NCI-H187 treated with DMSO at 0.1 percent for 48 hours (cell line): ENCODE measurements at places on chromosomes 5 and 9.

GRCh38 chr5:59358005-59358861, 535.3 kb downstream of the PDE4D start:
- DNase-seq, result no peak

DNA sequence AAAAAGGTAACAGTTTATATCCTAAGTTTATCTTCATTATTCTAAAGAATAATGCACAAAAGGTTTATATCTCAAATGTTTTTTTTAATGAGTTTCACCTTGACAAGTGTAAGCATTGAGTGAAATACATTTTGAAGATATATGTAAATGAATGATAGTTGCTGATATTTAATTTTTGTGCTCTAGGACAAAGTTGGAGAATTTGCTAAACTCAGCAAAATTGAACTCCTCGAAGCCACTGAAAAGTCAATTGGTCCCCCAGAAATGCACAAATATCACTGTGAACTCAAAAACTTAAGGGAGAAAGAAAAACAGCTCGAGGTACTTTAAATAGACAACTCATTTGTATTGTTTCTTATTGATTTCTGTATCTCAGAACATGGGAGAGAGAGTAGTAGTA, 19.5 kb downstream of the SMC5 start:
- DNase-seq, result no peak

DNA sequence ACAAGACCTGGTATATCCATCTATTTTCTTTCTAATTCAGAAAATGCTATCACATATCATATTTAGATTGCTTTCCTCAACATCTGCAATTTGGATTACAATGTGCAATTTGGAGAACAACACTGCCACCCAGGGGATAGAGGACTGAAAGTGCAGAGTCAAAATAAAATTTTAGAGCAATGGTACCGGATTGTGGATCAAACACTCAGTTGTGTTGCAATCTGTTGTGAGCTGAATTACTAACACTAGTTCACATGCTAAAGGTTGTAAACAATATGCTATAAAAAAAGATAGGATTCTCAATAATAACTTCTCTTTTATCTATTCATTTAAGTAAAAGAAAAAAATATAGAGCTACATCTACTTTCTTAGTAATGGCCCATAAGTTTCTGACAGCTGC, 11.9 kb upstream of the SRFBP1 start:
- DNase-seq, result no peak

GRCh38 chr5:68534131-68534940, 318.8 kb downstream of the PIK3R1 start:
- DNase-seq, result peak; percentile 94

GRCh38 chr9:27538647-27539046, 9.0 kb upstream of the MOB3B start:
- no peak for DNase-seq

DNA sequence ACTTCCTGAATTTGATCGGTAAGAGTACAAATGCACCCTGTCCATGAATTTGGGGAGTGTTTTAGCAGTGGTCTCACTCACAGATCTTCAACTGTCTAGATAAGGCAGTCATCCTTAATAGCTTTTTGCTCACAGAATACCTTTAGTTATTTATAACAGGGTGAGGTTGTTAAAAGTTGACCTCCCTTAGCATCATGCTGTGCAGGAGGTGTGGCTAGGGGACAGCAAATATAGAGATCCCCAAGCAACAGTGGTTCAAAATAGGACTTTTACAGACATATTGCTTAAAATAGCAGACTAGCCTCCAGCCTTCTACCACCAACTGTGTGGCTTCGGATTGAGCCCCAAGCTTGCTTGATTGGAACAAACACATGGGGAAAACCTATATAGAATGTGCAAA, 724.4 kb downstream of the TLE1 start:
- DNase-seq, result no peak

DNA sequence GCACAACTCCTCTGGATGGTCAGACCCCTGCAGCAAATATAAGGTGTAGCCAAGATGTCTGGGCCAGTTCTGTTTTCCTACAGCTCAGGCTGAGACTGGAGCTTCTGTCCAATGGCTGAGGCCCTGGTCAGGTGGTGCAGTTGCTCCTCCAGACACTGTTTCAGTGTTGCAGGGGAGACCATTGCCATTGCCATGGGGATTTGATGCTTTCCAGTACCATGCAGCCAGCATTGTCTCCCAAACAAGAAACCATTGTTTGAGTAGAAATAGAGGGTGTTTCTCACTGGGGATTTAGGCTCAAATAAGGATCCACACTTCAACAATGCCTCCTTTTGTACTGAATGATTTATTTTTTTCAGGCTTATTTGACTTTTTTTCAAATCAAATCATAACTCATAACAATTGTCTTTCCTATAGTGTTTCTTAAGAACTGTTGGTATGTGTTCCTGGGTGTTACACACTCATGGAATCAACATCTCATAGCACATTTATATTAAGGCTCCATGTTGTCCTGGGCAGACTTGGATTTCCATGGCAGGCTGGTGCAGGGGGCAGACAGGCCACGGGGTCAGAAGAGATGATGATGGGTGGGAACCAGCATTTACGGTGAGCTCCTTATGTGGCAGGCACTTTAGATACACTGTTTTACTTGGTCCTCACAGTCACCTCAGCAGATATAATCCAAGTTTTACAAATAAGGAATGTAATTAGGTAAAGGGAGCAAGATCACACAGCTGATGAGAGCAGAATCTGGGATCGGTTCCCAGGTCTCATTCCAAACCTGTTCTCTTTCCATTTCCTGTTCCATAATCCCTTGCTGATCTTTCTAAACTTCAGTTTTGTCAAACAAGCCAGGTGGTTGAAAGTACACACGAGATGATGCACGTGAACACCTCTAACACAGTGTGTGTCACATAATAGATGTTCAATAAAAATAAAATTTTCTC, 95.9 kb upstream of the GNAQ start:
- DNase-seq, result no peak

GRCh38 chr5:83126501-83126900, 49.2 kb downstream of the XRCC4 start:
- no peak for DNase-seq

- DNase-seq, result no peak
Measured at GRCh38 chr9:90547896-90548295, 94.7 kb downstream of the DIRAS2 start.

- no peak for DNase-seq
Measured at GRCh38 chr9:130459941-130460669, 15.3 kb downstream of the ASS1 start.

GRCh38 chr5:92775711-92776615, 805.1 kb downstream of the NR2F1-AS1 start:
- DNase-seq, result no peak

- DNase-seq, result no peak
Measured at GRCh38 chr5:161096581-161096980, 244.6 kb upstream of the ATP10B start.

GRCh38 chr5:176596689-176597416, 13.1 kb downstream of the GPRIN1 start:
- no peak for DNase-seq

GRCh38 chr9:135326141-135326540, 153.4 kb upstream of the PPP1R26 start:
- DNase-seq, result no peak

GRCh38 chr5:110753600-110753999, 14.8 kb downstream of the SLC25A46 start:
- DNase-seq, result no peak

DNA sequence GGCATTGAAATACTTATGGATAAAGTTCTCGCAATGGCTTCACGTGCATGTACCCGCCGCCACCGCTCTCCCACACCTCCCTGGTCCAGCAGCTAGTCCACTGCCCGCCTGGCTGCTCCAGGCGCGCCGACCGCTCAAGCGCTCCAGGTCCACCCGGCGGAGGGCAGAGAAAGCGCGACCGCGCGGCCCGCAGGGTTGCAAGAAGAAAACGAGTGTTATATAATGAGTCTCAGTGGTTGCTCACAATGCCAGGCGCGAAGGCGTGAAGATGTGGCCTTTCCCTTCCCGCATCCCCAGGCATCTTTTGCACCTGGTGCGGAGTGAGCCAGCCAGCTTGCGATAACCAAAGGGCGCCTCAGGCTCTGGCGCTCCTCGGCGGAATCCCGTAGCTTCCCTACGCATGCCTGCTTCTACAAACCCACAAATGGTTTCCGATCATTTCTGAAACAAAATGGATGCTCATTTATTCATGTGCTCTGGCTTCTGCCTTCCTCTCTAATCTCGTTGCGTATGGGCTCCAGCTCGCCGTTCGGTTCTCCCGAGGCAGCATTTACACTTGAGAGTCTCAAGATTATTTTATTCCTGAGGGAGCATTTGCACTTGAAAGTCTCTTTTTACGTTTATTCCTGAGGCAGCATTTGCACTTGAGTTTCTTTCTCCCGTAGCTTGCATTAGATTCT, 25.7 kb downstream of the CDKN2A start:
- DNase-seq, result no peak

DNA sequence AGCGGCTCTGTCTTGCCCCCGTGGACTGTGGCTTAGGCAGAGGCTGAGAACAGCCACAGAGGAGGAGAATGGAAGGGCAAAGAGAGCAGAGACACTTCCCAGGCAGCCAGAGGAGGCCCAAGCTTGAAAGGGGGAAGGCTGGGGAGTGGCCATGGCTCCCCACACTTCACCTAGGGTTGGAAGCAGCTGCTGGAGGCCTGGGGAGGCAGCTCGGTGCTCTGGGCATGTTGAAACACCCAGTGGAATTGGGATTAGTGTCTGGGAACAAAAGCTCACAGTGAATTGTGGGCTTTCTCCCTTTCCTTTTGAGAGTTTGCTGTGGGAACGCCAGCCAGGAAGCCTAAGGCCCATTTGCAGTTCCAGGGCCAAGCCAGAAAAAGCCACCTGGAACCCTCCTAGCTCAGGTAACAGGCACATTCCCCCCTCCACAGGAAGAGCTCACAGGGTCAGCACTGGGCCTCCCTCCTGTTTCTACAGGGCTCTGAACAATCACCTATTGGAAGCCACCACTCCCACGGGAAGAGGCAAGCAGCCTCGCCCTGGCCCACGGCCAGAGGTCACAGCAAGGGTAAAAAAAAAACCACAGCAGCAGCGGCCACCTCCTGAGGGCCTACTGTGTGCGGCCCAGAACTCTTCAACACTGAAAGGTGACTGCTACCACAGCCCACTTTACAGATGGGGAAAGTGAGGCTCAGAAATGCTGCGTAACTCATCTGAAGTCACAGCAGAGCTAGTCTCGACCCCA, 20.2 kb downstream of the EEIG1 start:
- no peak for DNase-seq

DNA sequence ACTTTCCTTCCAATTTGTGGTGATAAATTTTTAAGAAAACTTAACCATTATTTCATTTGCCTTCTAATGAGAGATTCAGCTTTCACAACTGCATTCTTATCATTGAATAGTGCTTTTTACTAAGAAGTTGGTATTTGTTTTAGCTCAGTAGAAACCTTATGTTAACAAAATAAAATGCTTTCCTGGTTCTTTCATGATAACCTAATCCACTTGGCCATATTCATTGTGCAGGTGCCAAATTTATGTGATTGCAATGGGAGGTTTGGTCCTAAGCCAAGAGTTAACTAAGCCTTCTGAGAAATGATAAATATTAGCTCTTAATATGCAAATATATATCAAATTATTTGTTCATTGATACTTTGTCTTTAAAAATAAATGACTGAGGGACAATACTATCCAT, 141.1 kb upstream of the TLE4 start:
- DNase-seq, result no peak

DNA sequence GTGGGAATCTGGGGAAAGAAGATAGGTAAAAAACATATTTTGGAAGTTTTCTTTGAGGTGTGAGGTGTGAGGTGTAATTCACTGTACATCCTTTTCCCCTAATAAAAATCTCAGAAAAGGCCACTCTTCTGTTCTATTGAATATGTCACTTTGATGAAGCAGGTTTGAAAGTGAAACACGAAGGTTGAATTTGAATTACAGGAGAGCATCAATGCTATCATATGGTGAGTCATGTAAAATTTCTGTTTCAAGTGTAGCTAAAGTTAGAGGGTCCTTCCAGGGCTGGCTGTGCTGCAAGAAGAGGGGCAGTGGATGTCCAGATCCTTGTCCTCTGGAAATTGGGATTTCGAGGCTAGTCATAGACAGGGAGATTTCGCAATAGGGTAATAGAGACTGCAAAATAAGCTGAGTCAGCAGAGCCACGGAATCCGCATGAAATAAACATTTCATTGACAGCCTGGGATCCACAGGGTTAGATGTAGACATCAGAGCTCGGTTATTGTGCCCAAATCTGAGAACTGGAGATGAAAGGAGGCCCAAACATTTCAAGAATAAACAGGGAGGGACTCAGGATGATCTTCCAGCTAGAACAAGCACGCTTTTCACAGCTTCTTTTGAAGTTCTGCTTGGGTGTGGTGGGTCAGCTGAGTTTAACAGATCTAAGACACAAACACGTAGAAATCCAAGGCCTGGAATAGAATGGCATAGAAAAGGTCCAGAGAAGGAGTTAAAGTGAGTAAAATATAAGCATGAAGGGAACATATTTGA, 194.4 kb upstream of the CDKN2B start:
- DNase-seq, result no peak

- DNase-seq, result no peak
Measured at GRCh38 chr9:88835038-88835466, 156.2 kb upstream of the S1PR3 start.

DNA sequence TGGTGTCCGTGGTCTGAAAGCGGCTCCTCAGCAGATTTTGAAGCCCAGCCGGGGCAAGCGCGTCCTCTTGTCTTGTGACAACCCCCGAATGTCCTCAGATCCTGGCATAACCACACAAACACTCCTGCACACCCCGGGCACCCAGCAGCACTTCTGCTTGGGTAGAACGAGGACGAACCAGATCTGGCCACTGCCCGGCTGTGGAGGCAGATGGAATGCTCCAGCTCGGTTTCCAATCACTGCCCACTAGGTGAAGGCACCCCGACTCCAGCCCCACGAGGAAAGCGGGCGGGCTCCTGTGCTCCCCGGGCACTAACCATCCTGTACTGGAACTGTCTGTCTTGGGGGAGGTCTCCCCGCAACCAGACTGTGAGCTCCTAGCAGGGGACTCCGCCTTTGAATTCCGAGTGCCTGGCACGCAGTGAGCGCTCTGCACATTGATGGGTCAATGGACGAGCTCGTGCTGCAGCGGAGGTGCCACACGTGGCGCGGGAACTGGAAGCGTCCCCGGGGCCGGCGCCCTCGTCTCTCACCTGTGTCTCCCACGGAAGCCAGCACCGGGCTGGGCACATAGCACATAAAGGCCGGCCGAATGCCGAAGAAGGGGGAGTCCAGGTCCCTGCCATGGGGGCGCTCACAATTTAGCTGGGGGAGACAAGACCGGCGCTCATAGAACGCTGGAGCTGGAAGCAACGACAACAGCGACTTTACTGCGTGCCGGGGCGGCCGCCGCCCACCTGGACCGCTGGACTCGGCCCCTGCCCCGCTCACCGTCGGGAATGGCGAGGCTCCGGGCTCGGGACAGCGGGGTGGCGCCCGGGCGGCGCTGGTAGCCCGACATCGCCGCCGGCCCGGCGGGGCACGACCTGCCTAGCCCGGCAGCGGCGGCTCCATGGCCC, 608 bp downstream of the ENTR1 start:
- no peak for DNase-seq

GRCh38 chr9:116572095-116572748, 114.9 kb upstream of the TRIM32 start:
- DNase-seq, result no peak

DNA sequence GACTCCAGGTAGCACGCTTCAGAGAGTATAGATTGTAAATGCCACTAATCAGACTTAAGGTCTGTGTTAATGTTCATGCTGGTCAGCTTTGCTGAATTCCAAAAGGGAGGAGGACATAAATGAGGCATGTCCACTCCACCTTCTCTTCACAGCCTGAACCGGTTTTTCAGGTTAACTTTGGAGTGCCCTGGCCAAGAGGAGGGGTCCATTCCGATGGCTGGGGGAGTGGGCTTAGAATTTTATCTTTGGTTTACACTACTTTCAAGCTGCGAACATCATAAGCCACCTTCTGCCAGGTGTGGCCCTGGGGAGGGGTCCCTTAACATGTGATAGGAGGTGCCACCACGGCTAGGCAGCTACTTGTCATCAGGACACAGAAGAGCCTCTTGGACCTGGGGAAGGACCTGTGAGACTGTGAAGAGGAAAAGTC, 24.2 kb downstream of the ABO start:
- no peak for DNase-seq
